Bronchial epithelial cell (primary cell): ENCODE measurements at places on chromosomes 6 and 20. TPM values are rescaled to one million over a fixed set of nuclear protein-coding genes. Genes with fewer than 3 reads are reported as not detected.
A peak's percentile ranks its signal among the peaks of the same experiment; 100 is the strongest.

GRCh38 chr6:112563368-112563767, 216.2 kb downstream of the RFPL4B start:
- DNase-seq = peak; percentile 18

GRCh38 chr20:59324521-59325141, 24.2 kb downstream of the EDN3 start:
- no peak for DNase-seq

DNA sequence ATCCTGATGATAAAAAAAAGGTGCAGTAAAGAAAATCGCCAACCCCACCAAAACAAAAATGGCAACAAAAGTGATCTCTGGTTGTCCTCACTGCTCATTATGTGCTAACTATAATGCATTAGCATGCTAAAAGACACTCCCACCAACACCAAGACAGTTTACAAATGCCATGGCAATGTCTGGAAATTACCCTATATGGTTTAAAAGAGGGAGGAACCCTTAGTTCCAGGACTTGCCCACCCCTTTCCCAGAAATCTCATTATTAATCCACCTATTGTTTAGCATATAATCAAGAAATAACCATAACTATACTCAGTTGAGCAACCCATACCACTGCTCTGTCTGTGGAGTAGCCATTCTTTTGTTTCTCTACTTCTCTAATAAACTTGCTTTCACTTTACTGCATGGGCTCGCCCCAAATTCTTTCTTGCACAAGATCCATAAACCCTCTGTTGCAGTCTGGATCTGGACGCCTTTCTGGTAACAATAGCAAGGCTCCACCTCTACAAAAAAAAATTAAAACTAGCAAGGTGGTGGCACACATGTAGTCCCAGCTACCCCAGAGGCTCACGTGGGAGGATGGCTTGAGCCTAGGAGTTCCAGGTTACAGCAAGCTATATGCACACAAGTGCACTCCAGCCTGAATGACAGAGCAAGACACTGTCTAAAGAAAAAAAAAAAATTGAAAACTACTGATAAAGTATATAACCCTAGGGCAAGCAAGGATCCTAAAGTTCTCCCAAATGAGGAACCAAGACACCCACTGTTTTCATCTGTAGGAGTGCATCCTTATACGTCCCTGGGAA, 278.8 kb upstream of the JARID2 start:
- DNase-seq = no peak

GRCh38 chr6:14384175-14384949, 266.8 kb downstream of the CD83 start:
- peak; percentile 8 for DNase-seq

DNA sequence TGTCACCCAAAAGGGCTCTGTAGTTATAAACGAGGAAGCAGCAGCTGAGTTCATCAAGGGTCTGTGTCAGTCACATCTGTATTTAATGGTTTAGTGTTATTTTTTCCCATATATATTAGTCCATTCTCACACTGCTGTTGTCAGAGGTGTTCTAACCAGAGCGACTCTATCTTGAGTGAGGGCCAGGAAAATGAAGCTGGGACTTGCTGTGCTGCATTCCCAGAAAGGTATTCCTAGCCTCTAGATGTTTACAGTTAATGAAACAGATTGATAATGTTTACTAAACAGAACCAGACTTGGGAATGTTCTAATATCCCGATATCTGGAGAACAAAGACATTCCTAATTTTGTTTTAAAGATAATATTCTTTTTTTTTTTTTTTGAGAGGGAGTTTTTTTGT, 48.0 kb upstream of the SEC63 start:
- DNase-seq = no peak

DNA sequence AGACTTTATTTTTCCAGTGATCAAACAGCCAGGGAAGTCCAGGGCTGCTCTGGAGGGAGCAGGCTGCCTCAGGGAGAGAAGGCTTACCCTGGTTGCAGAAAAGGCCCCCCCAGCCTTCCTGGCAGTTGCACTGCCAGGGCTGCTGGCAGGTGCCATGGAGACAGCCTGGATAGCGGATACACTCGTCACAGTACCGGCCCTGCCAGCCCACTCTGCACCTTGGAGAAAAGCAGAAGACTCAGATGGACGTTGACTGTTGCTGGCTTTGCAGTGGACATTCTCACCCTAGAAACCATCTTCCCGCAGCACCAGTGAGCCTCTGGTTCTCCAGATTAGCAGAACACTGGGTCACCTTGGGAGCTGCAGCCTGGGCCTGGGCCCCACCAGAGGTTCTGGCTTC, 5.4 kb downstream of the DLL1 start:
- no peak for DNase-seq

- DNase-seq = no peak
Measured at GRCh38 chr6:38068854-38069590, 249.5 kb downstream of the ZFAND3 start.

DNA sequence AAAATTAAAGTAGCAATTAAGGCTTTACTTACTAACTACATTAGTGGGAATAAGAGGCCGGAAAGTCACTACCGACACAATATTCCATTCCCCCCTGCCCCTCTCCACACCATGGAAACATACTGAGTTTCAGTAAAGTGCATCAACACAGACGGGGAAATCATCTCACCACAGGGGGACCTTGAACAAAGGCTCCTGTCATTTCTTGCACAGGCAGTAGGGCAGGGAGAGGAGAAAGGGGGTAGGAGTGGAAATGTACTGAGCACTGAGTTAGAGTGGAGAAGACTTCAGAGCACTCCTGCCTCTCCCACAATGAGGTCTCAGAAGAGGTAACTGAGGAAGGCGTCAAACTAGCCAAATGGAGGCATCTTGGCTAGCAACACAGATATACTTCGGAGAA, 1426.9 kb upstream of the EYS start:
- DNase-seq = no peak

DNA sequence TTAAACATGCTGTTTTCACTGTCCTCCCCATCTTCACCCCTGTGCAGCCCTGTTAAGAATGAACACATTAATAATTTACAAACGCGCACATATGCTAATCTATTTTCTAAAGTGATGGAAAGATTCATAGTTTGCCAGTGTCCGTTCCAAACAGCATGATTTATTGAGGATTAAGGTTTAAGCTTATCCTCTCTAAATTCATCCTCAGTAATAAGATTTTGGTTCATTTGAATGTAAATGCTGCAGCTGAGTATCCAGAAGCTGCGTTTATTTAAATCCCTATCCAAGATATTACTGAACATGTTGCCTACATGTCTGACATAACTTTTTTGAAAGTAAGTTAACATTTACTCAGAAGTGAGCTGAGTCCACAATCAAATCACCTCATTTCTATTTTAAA, 42.8 kb upstream of the FAM135A start:
- no peak for DNase-seq

- peak; percentile 14 for DNase-seq
Measured at GRCh38 chr20:43750774-43751166, 24.0 kb upstream of the GTSF1L start.

SSTR4 gene
- not detected in 2 replicates for total RNA-seq

SCUBE3 gene
- not detected in 2 replicates for total RNA-seq

RIPPLY2 gene
- not detected in 2 replicates for total RNA-seq

PDE7B gene
- total RNA-seq = under 0.01 and 0.53 TPM in 2 replicates

NMBR gene
- not detected in 2 replicates for total RNA-seq

HDGFL1 gene
- total RNA-seq = not detected in 2 replicates

PRRT1 gene
- total RNA-seq = not detected in 2 replicates

C6orf15 gene
- total RNA-seq = 0.13 TPM in 1 of 2 replicates, not detected in the other
